Muscle of back (tissue), 13 donors: ENCODE measurements at places on chromosomes 3 and 15.

GRCh38 chr3:66344848-66345578, 124.2 kb downstream of the SLC25A26 start:
- no peak for DNase-seq

DNA sequence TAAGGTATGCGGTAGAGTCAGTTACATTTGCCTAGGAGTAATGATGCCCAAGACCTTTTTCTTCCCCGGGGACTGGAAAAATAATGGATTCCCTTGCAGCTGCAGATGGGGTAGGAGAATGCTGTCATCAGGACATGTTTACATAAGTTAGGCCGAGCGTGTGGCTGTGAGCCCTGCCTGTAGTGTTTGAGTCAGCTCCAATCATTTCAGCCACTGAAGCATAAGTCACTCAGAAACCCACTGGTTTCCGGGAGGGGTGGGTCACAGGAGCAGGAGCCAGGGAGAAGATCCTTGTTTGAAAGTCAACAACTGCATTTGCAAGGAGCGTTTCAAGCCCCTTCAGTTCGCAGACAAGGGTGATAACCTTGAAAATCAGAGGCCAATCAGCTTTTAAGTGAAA, 562.3 kb downstream of the MCTP2 start:
- DNase-seq, result no peak

DNA sequence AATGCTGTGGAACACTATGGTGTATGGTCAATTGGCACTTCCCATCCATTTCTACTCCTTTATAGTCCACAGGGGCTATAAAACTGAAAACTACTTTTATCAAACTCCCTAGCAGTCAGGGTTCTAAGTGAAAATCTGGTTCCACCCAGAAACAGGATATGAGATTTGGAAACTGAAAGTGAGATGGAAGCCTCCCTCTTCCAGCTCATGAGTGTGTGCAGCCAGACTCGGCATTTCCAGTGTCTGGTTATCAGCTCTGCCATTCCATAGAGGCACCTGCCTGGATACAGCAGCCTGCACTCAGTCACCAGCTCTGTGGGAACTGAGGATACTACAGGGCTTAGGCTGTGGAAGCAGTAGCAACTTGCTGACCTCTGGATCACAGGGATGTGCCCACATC, 14.7 kb upstream of the PLA2G4F start:
- no peak for DNase-seq

- no peak for DNase-seq
Measured at GRCh38 chr15:48021336-48022086, 99.3 kb upstream of the SLC24A5 start.

DNA sequence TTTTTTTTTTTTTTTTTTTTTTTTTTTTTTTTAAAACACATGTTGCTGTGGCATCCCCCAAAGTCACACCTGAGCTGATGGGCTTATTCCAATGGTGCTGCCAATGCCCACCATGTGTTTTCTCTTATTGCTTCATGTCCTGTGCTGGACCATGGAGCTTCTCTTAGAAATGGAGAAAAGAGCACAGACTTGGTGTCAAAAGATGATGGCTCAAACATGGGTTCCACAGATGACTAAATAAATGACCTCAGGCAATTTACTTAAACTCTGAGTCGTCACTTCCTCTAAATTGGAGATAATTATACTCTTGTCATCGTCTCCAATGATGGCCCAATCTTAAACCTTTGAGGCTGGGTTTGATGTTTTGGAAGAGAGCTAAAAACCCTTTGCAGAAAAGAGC, 28.1 kb downstream of the CHST2 start:
- DNase-seq, result no peak

GRCh38 chr3:152910211-152910610, 75.3 kb downstream of the P2RY1 start:
- no peak for DNase-seq

GRCh38 chr15:51121118-51121517, 26.4 kb upstream of the TNFAIP8L3 start:
- DNase-seq, result no peak
